ENCODE measurements at places on chromosomes 12 and 14.

DNA sequence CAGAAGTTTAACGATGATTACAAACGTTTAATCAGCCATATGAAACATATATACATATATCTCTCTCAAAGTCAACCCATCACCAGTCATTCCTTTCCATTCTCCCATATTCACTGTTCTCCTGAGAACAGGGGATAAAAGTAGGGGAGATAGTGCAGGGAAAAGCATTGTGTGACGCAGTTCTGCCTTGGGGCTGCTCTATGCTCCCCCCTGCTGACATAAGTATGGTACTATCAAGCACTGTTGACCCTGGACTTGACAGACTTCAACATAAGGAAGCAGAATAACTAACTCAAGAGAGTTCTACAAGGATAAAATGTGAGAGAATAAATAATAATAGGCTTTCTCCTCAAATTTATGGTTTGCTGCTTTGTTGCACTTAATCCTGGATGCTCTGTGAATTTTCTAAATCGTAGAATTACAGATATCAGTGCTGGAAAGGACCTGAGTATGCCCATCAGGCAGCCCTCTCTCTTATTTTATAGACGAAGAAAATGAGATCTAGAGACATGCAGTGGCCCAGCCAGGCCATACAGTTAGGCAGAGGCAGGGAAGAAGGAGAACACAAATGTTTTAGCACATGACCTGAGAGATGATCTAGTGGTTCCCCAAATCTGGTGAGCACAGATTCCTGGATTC is 87.2 kb downstream of the SCN8A start:
- peak; percentile 57 for DNase-seq

GRCh38 chr12:109264095-109264942 is 44.8 kb downstream of the FOXN4 start:
- peak; percentile 78 for DNase-seq

DNA sequence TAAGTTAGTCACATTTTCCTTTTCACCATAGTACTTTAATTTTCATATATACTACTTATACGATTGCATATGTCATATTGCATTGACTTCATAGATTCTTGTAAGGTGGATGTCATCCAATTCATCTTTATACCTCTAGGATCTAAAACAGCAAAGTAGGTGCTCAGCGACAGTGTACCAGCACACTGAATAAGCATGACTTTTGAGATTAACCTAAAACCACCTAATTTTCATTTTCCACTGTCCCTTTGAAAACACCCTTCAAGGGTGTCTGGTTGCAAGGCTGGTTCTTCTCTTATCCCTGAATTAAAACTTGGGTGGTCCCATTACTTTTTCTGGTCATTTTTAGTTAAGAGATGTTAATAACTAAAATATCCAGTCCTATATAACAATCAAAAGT is 4.4 kb downstream of the GPR19 start:
- no peak for DNase-seq

DNA sequence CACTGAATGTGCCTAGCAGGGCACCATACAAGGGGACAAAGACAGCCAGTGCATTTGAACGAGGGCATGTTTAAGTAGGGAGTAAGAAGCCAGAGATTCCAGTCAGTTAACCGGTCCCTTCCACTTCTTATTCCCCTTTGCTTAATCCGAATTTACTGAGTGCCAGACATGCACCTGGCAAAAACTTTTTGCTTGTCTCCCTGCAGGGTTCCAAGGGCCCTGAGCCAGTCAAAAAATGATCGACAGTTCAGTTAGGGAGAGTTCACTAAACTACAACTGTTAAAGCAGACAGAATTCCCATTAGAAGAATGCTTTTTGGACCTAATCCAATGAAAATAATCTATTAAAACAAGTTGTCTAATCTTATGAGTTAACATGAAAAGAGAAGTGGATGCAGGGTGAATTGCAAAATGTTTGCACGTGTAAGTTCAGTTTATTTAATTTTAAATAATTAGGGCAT is 193.8 kb downstream of the TMTC2 start:
- no peak for DNase-seq

DNA sequence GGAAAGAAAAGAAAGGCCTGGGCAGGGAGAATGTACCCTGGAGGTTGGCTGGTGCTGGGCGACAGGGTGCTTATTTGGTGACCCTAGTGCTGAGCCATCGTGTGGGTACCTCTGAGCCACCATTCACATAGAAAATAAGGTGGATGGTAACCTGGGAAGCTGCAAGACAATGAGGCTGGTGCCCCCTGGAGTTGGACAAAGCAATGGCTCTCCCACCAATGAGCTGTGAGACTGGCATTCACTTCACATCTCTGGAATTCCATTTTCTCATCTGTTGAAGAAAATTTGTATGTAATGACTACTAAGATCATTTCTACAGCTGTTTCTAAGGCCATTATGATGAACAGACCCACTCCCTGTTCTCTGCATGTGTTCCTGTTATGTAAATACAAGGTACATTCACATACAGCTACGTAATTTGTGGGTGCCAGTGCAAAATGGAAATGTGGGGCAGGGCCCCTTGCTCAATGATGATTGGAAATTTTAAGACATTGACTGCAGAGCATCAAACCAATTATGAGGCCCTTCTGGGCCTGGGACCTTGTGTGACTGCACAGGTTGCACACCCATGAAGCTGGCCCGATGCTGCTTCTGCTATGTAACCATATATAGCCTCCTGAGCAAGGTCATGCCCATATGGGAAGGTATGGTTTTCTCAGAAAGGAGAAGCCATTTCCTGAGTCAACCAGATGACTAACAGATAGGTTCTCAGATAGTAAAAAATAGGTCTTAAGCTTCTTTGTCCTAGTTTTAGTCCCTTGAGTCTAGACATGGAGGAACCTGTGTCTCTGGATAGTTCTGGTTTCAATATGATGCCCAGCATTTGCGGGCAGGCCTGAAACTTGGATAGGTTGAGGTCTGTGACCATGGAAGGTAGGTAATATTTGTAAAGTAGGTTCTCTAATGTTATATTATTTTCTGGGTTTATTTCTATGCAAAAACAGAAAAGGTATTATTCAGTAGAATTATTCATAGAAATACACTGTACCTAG is 63.4 kb upstream of the IGF1 start:
- no peak for DNase-seq

- DNase-seq = no peak
These were observed 14.8 kb upstream of the PTHLH start for GRCh38 chr12:27987331-27987730.

DNA sequence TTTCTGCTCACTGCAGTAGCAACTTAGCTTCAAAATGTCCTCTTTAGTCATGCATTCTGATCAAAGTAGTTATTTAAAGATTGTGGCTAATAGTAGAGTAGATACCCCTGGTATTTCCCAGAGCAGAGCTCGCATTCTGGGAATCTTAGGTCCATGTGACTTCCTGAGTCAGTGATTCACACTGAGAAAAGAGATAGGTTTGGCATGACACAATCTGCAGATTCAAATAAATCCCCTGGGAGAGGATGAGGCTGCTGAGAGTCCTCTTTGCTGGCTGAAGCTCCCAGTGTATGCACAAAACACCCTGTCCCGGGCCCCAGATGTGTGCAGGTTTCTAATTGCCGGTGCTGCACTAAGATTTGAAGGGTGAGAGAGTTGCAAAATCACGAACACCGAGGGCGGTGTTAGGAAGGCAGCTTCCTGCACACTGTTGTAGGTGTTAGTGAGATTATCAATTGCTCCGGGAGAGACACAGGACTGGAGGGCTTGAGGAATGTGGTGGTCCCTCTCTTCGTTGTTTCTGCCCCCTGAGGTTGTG is 233.2 kb downstream of the NRXN3 start:
- DNase-seq = no peak

- DNase-seq = no peak
These were observed 26.0 kb upstream of the GLIPR1L2 start for GRCh38 chr12:75364919-75365318.

- no peak for DNase-seq
These were observed 72.9 kb upstream of the BTG1 start for GRCh38 chr12:92218394-92219077.

DNA sequence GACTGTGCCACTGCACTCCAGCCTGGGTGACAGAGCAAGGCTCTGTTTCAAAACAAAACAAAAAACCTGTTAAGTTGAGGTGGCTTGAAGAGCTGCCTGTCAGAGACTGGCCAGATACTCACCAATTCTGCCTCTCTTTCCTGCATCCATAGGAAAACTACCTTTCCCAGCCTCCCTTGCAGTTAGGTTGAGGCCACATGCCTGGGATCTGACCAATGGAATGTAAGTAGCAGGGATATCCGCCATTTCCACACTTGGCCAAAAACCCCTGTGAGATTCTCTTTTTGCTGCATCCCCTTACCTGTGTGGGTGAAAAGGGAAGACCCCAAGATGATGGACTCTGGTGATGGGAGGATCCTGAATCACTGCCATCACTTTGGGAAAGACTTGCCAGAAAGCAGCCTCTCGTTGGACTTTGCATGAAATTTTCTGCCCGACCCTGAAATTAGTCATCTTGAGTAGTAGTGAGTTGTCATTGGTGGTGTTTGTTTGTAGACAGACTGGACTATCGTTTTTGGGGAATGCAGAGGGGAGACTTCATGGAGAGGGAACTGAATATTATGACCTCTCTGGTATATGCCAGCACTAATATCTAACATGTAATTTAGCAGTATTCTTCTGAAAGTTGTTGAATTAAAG is 14.0 kb downstream of the GPR68 start:
- no peak for DNase-seq

DNA sequence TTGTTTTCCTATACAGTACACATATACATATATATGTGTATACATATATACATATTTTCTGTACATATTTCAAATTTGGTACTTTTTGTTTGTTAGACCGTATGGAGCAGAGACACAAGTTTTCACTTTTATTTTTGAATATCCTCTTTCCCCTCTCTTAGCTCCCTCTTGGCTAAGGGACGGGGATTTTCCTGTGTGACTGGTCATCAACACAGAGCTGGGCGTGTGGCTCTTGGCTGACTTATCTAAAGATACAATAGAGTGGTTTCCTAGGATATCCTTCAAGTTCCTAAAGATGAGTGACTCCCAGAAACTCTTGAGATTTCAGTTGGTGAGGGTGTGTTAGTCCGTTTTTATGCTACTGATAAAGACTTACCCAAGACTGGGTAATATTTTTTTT is 1404.5 kb upstream of the TMEM132C start:
- DNase-seq = no peak

GRCh38 chr12:107844312-107844921 is 69.9 kb downstream of the ASCL4 start:
- DNase-seq = no peak

DNA sequence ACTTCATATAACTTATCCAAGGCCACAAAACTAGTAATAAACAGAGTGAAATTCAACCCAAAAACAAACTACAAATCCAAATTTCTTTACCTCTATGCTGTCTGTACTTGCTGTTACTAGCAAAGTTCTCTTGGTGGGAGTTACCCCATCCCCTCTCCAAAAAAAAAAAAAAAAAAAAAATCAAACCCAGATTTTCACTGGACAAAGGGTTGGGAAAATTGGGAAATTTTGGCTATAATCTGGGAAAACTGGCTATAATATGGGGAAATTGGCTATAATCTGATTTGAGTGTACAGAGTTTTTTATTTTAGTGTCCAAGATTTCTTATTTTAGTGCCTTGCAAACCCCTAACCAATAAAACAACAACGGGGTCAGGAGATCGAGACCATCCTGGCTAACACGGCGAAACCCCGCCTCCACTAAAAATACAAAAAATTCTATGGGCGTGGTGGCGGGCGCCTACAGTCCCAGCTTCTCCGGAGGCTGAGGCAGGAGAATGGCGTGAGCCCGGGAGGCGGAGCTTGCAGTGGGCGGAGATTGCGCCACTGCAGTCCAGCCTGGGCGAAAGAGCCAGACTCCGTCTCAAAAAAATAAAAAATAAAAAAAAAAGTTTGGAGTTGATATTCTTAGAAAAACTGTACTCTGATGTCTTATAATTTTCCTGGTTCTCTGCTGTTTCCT is 148.4 kb downstream of the CHST11 start:
- DNase-seq = no peak

GRCh38 chr14:95146079-95146771 is 11.1 kb downstream of the DICER1 start:
- no peak for DNase-seq

GRCh38 chr14:105887692-105888091 is 361.3 kb downstream of the TMEM121 start:
- no peak for DNase-seq

GRCh38 chr12:132662901-132663755 is 24.0 kb downstream of the POLE start:
- DNase-seq = no peak

DNA sequence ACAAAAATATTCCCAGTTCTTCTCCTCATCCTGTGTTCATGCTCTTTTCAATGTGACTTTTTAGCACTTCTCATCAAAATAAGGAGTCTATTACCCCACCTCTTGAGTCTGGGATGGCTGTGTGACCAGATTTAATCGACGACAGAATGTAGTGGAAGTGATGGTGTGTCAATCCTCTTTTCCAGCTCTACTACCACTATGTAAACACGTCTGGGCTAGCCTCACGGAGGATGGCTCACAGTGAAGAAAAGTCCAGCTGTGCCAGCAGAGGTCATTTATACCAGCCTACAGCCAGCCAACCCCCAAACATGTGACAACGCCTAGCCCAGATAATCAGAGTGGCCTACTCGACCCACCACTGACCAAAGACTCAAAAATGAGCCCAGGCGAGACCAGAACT is 37.3 kb upstream of the FGF6 start:
- DNase-seq = no peak

DNA sequence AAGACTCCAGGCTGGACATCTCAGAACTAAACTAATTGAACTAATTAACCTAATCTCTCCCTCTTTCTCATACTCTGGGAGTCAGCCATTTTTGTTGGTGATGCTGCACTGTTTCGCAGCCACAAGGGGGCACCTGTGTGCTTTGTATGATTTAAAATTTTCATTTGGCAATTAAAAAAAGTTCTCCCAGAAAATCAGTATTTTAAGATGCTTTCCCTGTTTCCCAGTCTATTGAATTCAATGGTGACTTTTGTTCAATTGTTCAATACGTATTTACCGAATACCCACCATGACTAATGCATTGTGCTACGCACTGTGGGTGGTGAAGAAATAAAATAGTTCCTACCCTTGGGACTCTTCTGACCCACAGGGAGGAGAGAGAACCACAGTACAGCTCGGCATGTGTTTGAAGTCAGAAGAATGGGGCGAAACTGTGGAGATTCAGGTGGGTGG is 63.7 kb downstream of the ZNF664 start:
- peak; percentile 27 for DNase-seq

- DNase-seq = no peak
These were observed 3.0 kb downstream of the GPN3 start for GRCh38 chr12:110465024-110465423.

DNA sequence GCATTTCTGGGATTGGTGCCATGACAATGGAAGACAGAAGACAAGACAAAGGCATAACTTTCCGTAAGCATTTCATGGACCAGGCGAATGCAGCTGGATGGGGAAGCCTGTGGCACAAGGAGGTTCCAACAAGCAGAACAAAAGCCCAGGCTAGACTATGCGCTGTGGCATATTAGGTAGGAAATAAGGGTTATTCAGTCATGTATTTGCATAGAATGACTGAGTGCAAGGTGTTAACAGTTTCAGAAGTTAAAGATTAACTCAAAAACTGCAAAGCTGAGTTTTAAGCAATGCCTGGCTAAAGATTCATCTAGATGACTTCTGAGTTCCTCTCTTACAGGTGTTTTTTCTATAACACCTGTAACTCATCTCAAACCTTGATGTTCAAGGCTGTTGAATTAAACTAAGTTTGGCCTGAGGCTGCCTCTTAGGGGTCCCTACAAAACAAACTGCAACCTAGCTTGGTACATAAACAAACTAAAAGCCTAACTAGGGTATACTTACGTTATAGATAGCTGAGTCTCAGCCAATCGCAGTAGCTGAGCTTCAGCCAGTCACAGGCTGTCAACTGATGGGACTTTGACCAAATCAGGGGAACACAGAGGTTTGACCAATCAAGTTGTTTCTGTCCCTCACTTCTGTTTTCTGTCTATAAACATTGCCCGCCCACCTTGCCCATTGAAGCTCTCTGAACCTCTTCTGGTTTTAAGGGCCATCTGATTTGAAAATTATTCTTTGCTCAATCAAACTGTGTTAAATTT is 52.2 kb upstream of the PLBD1 start:
- DNase-seq = no peak
